ENCODE measurements at places on chromosomes 11 and 22. TPM values are rescaled to one million over a fixed set of nuclear protein-coding genes. Genes with fewer than 3 reads are reported as not detected.

SLC25A22 gene
- 31.3 TPM for total RNA-seq

GRCh38 chr11:134647066-134647743, 235.2 kb upstream of the B3GAT1 start:
- DNase-seq = no peak

- DNase-seq = no peak
Observed at GRCh38 chr11:13260201-13260962, 17.2 kb upstream of the BMAL1 start.

- DNase-seq = no peak
Observed at GRCh38 chr11:21132146-21132720, 462.8 kb downstream of the NELL1 start.

- DNase-seq = no peak
Observed at GRCh38 chr11:96366024-96366423, 23.0 kb upstream of the MAML2 start.

GRCh38 chr11:117831661-117832415, 7.3 kb upstream of the FXYD2 start:
- no peak for DNase-seq

DNA sequence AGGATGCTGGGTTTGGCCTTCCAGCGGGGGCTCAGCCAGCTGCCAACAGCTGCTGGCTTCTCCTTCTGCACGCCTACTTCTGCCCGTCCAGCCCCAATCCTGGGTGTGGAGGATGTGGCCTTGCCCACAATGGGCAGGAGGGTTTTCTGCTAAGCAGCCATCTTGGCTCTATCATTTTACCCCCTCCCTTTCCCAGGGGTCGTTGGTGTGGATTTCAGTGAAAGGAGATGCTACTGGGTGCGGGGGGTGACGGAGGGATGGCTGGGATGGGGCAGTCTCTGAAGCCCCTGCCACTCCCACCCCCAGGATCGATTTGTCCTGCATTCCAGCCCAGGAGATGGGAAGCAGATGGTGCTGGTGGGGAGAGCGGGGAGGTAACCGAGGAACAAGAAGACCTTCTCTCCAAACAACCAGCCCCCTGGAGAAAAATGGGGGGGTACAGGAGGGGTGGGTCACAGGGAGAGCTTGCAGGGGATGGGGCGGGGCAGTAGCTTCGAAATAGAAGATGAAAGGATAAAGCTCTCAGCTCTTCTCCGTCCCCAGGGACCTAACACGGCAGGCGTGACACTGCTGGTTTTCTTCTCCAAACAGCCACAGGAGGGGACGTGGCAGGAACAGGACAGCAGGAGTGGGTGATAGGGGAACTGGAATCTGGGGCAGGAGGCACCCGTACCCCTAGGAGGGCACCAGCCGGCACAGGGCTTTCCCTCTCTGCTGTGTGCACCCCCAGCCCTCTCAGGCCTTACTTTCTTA, 68.9 kb downstream of the NECTIN1 start:
- no peak for DNase-seq

DNA sequence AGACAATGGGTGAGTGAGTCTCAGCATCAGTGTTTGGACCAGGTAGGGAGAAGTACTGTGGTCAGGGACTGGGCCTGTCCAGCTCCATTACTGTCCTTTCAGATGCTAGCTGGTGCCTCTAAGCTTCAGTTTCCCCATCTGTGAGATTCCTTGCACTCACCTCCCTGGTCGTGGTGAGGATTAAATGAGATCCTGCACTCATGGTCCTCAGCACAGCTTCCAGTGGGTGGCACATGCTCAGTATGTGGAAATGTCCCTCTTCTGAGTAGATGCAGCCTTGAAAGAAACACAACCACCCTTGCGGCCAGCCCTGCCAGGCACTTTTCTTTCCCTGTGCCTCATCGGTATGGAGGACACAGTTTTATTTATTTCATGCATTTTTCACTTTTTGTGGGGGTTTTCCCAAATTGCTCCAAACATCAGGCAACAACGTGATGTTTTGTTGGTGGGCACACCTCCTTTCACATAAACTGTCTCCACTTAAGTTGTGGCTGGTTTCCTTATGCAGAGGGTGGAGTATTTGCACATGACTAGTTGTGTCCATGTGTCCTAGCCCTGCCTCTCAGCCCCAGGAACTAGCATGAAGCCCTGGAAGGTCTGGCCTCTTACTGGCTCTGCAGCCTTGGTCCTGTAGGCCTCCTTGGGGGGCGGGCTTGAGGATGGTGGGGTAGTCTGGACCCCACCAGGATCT, 1.1 kb downstream of the LZTR1 start:
- no peak for DNase-seq

DNA sequence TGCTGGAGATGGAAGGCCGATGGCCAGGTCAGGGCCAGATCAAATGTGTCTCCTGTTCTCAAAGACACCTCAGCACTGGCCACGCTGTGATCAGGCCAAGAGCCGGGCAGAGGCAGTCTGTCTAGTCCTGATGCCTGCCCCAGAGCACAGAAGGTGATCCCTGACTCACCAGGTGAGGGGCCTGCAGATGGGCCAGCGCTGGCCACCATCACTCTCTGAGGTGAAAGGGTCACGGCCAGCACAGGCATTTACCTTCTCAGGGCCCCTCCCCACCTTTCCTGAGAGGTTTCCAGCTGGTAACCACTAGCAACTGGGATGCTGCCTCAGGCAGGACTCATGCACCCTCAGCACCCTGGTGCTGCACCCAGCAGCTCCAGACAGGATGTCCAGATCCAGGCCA, 2.9 kb downstream of the SBF1 start:
- no peak for DNase-seq
